ENCODE measurements at places on chromosomes 16 and 17.

GRCh38 chr17:77485089-77485833 lies 344.5 kb downstream of the SEC14L1 start:
- DNase-seq = no peak

DNA sequence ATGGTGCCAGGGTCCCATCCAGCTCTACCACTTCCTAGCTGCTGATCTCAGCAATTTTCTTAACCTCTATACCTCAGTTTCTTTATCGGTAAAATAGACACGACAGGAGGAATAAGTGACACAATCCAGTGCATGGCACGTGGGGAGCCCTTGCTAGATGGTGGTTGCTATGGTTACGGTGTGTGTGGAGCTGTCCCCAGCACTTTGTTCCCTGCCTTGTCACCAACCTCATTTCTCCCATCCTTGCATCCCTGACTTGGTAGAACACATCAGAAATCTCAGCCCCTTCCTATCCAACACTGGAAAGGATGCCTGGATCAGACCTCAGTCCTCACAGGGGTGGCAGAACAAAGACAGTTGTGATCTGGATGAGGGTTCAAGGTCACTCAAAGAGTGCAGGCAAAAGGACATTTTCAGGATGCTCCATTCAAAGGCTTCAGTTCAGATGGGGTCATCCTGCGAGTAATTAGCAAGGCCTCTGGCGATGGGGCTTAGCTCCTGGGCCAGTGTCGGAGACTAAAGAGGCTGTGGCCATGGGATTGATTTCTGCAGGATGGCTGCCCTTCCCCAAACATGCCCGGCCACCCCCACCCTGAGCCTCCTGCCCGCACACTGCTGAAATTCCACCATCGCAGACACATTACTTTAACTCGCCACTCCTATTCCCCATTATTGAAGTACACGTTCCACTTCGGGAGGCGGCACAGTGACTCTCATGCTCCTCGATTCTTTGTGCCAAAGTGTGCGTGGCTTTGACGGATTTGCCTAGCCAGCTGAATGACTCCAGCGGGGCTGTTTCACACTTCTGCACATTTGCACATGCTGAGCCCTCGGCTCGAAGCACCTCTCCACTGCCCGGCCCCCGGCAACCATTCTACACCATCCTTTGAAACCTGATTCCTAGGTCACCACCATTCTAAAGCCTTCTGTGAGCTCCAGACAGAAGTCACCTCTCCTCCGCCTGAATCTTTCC lies 40.3 kb downstream of the WNT3 start:
- DNase-seq = no peak

- no peak for DNase-seq
Measured at GRCh38 chr17:58786586-58787295, 31.1 kb downstream of the PPM1E start.

GRCh38 chr17:19718613-19719354 lies 2.4 kb upstream of the SLC47A2 start:
- no peak for DNase-seq

DNA sequence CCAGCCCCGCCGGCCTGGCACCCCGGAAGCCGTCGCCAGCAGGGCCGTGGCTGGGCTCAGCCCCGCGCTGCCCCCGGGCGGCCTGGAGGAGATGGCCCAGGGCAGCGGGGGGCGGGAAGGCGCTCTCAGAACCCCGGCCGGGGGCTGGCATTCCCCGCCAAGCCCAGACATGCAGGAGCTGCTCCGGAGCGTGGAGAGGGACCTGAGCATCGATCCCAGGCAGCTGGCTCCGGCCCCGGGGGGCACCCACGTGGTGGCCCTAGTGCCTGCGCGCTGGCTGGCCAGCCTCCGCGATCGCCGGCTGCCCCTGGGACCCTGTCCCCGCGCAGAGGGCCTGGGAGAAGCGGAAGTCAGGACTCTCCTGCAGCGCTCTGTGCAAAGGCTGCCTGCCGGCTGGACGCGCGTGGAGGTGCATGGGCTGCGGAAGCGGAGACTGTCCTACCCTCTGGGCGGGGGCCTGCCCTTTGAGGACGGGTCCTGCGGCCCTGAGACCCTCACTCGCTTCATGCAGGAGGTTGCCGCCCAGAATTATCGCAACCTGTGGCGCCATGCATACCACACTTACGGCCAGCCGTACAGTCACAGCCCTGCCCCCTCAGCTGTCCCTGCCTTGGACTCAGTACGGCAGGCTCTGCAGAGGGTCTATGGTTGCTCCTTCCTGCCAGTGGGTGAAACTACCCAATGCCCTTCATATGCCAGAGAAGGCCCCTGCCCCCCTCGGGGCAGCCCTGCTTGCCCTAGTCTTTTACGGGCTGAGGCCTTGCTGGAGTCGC lies 551 bp downstream of the WDR81 start:
- DNase-seq = no peak

DNA sequence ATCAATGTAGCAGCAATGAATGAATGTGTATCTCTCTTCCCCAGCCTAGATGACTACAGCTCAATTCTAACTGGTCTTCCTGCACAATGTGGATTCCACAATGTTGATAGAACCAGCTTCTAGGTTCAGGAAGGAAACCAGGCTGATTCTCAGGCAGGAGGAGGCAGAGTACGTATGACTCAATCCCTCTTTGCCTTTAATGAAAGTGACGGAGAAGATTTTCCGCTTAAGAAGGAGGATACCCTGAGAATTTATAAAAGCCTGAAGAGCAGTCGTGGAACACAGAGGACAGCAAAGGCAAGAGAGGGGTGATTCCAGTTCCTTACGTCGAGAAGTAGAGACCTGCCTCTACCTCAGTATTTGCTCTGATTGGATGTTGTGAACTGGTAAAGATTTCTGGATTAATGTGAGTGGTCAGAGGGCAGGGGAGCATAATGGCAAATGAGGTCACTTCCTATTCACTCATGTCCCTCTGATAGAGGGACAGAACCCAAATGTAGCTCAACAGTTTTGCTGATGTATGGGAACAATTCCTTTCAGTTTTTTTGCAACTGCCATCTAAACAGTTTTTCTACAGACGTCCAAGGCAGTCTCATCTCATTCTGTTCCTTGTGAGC lies 15.0 kb upstream of the SLC16A11 start:
- no peak for DNase-seq

GRCh38 chr17:69286257-69286656 lies 40.7 kb downstream of the ABCA5 start:
- DNase-seq = no peak

- no peak for DNase-seq
Measured at GRCh38 chr17:68210570-68211315, 37.1 kb upstream of the AMZ2 start.

DNA sequence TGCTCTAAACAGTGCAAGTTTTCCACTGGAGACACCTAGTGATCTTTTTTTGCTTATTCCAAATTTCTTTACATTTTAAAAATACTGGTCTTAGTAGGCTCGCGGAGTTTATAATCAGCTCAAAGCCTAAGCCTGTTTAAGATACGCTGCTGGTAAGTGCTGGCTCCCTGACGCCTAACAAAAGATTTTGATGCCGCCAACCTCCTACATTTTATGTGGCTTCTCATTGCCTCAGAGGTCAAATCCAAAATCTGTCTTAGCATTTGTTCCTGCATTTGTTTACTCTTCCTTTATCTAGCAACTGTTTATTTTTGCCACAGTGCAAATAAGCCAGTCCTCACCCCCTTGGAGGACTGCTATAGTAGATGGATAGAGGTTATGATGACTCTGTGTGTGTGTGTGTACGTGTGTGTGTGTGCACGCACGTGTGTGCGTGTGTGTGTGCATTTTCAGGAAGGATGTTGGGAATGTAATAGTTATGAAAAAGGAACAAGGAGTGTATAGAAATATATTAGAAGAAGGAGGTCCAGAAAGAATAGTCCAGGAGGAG lies 24.8 kb downstream of the HS3ST3B1 start:
- no peak for DNase-seq

DNA sequence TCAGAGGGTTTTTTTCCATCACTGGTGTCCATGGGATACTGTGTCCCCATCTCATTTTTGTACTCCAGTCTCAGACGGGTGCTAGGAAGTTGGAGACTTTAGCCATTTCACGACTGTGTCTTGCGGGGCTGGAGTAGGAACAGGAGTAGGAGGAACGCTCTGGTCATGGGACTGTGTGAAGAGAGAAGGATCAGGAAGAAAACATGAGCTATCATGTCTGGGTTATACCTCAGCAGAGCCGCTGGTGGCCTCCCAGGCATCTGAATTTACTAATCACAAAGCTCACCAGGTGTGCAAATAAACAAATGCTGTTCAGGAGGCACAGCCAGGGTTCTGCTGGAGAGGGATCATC lies 225.4 kb downstream of the SEC14L1 start:
- DNase-seq = no peak
